ENCODE measurements at places on chromosomes 3 and 15.
A peak's percentile ranks its signal among the peaks of the same experiment; 100 is the strongest.

DNA sequence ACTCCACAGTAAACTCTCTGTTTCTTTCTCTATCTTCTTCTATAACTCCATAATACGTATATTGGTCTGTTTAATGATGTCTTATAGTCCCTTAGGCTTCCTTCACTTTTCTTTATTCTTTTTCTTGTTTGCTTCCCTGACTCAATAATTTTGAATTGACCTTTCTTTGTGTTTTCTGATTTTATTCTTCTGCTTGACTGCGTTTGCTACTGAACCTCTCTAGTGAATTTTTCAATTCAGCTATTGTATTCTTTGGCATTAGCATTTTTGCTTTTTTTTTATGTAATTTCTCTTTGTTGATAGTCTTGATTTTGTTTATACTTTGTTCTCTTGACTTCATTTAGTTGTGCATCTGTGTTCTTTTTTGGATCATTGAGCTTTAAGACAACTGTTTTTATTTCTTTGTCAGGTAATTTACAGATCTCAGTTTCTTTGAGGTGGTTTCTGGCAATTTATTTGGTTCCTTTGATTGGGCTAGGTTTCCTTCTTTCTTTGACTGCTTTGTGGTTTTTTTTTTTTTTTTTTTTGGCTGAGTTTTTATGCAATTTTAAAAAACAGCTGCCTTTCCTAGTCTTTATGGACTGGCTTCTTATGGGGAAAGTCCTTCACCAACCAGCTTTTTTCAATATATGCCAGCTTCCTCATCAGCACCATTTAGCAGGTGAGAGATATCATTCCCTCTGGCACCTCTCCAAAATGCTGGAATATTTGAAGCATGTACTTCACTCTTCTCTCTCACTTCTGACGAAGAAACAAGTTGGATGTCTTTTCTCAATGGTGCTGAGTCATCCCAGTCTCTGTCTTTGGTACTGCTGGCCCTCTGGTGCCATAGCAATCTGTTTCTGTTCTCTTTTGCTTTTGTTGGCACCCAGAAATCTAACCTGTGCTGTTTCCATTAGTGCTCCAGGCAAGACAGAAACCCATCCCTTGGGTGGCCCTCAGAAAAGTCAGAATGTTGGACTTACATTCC, 17.6 kb downstream of the RSRC1 start:
- peak; percentile 82 for DNase-seq

DNA sequence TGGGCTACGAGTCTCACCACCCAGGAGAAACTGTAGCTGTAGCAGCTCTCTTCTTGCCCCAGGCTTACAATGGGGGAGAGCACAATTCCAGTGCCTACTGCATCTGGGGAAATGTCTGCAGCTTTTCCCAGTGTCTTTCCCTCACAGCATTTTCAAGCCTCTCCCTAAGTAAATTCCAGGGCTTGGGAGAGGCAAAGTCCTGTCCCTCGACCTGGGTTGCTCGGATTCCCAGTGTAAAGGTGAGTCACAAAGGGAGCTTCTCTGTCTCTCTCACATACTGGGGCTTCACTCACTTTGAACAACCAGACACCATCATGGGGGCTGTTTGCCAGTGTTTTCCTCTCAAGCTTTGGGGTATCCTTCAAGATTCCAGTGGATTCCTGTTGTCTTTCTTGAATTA, 689.4 kb upstream of the NAALADL2 start:
- no peak for DNase-seq

GRCh38 chr3:172816281-172816680, 65.8 kb downstream of the ECT2 start:
- DNase-seq = no peak

- DNase-seq = no peak
Measured at GRCh38 chr3:194212845-194213331, 76.9 kb downstream of the HES1 start.

GRCh38 chr3:52317208-52318000, 1.3 kb downstream of the DNAH1 start:
- peak; percentile 33 for DNase-seq

GRCh38 chr3:177483182-177483967, 286.1 kb upstream of the TBL1XR1 start:
- DNase-seq = peak; percentile 91

DNA sequence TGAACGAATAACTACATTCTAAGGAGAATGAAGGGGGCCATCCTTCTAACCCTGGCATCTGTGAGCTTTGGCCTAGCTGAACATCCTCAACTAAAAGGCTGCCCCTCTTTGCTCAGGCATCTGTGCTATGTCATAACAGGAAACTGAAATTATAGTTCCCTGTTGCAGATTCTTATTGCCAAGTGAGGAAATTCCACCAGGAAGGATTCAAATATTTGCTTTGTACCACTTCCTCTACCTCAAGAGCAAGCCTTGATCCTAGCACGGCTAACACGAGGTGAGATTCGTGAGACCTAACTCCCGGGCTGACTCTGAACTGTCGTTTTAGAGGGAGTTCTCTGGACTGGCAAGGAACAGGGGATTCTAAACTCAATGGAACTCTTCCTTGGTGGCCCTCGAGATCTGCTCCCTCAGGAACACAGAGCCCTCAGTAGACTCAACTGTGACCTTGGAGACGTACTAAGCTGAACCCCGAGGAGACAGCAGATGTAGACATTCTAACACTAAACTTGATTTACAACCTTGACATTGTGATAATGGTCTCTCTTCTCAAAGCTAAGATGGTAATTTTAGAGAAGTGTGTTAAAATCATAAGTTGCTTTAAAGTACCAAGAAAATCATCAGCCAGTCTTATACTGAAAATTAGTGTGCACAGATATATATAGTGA, 4.2 kb downstream of the SPG21 start:
- DNase-seq = no peak

- peak; percentile 78 for DNase-seq
Measured at GRCh38 chr3:33372218-33373081, 67.8 kb downstream of the UBP1 start.

DNA sequence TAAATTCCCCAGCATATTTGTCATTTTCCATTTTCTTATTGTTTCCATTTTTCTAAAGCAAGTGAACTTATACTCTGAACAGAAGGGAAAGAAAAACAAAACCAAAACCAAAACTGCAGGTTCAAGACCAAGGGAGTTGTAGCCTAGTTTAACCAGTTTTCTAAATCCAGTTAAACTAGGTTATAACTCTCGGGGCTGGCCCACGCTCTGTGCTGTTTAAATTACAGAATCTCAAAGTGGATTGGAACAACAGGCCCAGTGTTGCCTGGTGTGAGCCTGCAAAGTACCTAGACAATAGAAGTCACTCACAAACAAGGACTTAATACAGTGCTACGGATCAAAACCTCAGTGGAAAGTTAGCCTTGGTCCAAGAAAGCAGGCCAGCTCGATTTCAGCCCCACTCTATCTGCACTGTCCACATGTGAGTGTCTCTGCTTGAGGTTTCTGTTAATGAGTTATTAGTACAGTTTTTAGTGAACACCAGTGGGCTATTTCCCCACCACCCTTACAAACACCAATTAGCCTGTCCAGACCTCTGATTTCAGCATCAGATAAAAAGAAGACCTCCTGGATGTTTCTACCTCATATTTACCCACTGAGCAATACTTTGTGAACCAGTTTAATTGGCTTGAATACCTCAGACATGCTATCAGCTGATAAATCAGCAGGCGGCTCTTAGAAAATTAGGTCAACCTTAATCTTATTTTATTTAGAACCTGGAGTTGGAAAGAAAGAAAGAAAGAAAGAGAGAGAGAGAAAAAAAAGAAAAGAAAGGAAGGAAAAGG, 93.8 kb upstream of the PDZRN3 start:
- DNase-seq = no peak

- DNase-seq = peak; percentile 95
Measured at GRCh38 chr3:171753665-171754408, 56.4 kb downstream of the PLD1 start.

DNA sequence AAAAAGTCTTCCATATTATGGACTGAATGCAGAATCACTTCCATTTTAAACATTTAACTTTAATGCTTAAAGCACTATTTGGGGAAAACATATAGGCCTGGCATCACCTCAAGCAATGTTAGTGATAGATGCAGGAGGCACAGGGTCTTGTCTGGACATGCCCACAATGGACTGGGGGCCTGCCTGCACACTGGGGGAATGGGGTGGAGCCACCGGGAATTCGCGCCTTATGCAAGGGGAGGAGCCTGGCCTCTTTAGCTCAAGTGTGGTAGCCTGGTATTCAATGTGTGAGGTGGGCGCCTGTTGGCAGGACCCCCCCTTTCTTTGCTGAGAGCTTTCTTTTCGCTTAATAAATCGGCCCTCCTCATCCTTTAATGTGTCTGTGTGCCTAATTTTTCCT, 29.9 kb downstream of the ACKR4 start:
- DNase-seq = no peak

DNA sequence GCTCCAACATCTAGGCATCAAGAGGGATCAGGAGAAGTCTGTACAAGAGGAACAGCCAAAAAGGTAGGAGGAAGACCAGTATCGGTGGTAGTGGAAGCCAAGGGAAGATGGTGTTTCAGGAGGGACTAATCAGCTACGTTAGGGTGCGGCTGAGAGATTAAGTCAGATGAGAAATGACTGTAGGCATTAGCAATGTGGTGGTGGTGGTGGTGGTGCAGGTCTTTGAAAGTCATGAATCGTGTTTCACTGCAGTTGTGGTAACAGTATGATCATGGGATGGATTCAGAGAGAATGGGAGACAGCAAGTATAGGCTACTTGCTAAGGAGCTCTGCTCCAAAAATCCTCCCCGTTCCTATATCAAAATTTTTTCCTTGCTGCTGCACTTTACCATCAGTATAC, 35.5 kb downstream of the ASTE1 start:
- no peak for DNase-seq

GRCh38 chr15:64288577-64288976, 67.4 kb downstream of the CSNK1G1 start:
- DNase-seq = peak; percentile 21

GRCh38 chr3:37993820-37994638, 3.4 kb downstream of the VILL start:
- no peak for DNase-seq

All from mammary epithelial cell (primary cell).